Stimulated activated CD8-positive, alpha-beta memory T cell treated with anti-CD3 and anti-CD28 coated beads, Interleukin-7, amount 100 ng/mL, for 48 hours (primary cell): ENCODE measurements at places on chromosomes 13 and 19.

- DNase-seq, result peak; percentile 75
Measured at GRCh38 chr19:13155472-13156359, 5.5 kb downstream of the IER2 start.

GRCh38 chr19:2610637-2611482 is 91.6 kb downstream of the GNG7 start:
- peak; percentile 77 for DNase-seq

DNA sequence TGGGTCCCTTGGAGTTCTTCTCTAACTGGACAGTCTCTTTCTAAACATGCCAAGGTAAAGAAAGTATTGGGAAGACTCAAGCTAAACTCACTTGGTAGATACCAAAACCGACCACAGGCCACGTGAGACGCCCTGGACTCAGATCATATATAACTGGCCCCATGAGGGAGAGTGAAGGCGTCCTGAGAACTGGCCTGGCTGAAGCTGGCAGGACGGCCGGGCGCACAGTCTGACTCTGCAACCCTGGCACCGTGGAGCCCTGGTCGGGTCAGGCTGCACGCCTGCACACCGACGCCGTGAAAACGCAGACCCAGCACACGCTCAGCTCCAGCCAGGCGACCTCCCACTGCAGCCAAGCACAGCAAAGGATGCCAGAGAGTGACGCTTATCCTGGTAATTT is 122.5 kb upstream of the SPACA7 start:
- DNase-seq, result no peak

GRCh38 chr19:408902-409515 is at the start of gene C2CD4C:
Gene C2CD4C (minus strand): TSS chr19:409147. CDS start chr19:408361, 786 bp downstream.
- no peak for DNase-seq

DNA sequence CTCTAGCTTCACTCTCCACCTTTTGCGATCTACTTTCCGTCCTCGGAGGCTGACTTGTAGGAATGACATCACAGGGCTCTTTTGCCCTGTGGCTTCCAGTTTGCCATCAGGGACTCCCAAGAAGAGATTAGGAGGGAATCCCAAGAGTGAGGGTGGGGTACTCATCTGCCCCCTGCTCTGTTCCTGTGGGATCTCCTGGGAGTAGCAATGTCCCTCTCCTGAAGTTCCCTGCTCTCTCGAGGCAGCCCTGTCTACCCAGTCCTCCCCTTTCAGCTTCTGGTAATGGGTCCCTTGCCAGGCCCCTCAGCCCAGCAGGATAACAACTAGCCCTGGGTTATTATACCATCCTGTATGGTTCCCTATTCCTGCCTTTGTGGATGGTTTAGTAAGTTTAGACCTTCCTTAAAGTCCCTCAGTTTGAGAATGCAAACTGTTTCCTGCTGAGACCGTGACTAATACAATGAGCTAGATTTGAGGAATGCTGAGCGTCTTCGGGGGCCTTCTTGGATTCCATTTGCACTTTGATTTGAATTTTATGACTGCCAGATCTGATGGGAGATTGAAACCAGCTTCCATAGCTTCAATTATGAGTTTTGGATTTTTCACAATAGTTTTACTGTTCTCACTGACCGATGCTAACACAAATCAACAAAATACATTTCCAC is 73.7 kb upstream of the IPO5 start:
- no peak for DNase-seq

- DNase-seq, result no peak
Measured at GRCh38 chr13:42140494-42140893, 92.0 kb downstream of the DGKH start.

- no peak for DNase-seq
Measured at GRCh38 chr19:339262-339887, 5.2 kb downstream of the MIER2 start.

GRCh38 chr13:44854313-44855060 is 134.8 kb downstream of the NUFIP1 start:
- DNase-seq, result no peak

DNA sequence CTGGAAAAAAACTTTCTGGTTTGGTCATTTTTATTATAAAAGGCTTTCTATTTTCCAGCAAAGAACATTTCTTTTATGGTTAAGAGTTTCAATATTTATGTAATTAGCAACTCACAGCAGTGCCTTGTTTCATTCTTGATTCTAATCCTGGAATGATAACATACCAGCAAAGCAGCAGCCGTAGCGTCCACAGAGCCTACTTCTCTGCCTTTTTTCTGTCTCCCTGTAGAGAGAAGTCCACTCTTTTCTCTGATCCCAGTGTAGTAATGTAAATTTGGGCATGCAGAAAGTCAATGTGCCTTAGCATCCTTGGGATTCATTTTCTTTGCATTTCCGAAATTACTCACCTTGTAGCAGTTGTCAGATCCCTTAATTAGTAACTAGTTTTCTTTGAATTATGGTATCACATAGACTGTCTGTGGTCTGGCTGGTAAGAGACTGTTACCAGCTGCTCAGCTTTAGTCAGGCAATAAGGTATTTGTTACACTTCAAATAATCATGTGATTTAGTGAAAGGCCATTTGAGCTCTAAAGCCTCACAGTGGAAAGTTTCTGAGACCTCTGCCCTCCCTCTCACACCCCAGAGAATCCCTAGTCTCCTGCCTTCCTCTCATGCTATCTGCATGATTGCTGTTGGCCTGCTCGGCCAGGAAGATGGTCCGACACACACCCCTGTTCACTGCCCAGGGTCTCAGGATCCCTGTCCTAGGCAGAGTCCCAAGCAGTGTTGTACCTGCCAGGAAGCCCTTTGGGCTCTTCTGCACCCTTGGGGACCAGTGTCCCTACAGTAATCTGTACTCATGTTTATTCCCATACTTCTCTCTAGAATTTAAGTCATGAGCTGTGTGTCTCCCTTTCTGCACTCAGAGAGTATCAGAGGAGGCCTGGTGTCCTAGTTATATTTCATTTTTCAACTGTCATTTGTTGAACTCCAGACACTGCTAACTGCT is 86.3 kb downstream of the LRCH1 start:
- no peak for DNase-seq

DNA sequence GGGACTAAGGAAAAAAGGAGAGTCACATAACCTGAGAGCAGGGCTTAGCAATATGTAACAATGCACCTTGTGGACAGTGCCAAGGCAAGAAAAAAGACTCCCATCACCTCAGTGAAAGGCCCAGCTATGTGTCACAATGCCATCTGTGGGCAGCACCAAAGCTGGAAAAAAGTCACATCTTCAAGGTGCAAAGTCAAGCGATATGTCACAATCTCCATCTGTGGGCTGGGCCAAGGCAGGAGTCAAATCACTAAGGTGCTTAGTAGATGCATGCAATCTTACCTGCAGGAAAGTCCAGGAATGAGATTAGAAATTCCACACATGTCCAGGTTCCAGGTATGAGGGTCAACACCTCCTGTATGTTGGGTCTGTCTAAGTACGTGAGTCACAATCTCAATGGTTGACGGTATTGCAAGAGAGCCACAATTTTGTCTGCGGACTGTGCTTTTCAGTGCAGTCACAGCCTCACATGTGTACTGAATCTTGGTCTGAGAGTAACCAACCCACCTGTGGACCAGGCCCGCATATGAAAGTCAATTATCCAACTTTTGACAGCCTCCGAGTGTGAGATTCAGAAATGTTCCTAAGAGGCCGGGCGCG is 14.8 kb upstream of the ZNF43 start:
- DNase-seq, result no peak

DNA sequence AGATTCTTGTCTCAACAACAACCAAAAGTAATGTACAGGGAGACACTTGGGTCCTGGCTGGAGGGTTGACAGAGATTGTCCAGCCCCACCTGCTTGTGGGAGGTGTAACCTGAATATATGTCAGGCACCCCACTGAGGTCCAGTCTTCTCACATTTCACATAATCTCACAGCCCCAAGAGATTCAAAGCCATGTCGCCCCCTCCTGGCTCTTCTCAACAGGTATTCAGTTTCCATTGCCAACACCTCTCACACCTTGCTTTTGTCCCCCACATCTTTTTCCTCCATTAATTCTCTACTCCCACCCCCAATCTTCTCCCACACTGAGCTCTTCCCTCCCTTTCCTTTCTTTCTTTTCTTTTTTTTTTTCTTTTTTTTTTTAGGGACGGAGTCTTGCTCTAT is 11.2 kb downstream of the UNC13A start:
- no peak for DNase-seq

DNA sequence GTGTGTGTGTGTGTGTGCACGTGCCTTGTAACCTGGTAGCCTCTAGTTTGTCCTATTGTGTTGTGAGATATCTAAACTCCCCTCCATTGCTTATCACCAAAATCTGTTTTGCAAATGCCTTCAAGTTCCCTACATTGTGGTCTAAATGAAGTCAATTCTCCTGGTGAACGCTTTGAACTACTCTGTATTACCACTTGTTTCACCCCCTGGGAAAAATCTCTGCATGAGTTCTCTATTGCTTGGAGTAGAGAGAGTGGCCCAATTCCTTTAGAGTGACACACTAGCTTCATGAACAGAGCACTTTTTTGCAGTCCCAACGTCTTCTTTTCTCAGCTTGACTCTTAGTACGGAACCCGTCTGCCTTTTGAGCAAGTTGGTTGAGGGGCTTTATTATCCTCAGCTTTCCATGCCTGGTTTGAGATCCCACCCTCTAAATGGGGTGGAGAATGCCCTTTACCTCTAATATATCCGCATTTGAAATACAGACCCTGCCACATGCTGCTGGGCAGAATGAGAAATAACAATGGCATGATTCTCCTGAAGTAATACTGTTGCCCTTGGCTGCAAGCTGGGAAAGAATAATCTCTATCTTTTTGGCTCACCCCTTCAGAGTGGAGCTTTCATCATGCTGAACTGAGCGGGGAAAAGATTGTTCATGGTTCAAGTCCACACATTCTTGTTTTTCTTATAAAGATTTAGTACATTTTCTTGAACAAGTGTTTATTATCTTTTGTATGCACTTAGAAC is 2545.3 kb downstream of the PCDH9 start:
- DNase-seq, result no peak

- DNase-seq, result no peak
Measured at GRCh38 chr13:21031594-21032275, 29.7 kb downstream of the LATS2 start.

DNA sequence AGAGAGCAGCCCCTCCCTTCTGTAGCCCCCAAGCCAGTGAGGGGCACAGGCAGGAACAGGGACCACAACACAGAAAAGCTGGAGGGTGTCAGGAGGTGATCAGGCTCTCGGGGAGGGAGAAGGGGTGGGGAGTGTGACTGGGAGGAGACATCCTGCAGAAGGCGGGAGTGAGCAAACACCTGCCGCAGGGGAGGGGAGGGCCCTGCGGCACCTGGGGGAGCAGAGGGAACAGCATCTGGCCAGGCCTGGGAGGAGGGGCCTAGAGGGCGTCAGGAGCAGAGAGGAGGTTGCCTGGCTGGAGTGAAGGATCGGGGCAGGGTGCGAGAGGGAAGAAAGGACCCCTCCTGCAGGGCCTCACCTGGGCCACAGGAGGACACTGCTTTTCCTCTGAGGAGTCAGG is 4.2 kb downstream of the KLK3 start:
- no peak for DNase-seq

DNA sequence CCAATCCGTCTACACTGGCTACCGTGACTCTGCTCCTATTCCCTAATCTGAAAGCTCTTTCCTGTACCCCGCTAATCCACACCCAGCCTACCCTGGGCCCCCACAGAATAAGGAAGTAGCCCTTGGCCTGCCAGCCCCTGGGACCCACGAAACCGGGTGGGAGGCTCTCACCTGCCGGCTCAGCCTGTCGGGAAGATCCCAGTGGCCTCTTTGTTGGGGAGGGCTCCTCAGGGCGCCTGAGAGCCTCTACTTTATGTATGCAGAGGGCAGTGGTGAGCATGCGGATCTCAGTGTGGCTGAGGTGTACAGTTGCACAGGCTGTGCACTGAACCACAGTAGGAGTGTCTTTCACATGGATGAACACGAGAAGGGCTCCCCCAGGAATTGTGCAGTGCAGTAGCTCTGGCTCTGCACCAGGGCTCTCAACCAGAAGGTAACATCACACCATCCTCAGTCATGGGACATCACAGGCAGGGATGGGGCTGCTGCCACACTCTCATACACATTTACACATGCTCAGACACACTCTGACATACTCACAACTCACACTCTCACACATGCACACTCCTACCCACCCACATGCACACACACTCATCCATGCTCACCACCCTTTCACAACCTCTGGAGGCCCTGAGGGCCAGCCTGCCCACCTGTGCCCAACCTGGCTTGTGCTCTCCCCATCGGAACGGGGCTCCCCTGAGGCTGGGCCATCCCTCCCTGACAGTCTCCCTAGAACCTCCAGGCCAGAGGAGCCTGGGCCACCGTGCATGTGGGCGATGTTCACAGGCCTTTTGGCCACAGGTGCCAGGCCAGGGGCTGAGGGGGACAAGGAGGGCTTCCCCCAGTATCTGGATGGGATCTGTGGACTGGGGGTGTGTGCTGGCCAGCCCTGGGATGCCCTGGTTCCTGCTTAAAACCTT is 135.0 kb downstream of the URI1 start:
- no peak for DNase-seq
